ENCODE measurements at places on chromosomes 5 and 9.

DNA sequence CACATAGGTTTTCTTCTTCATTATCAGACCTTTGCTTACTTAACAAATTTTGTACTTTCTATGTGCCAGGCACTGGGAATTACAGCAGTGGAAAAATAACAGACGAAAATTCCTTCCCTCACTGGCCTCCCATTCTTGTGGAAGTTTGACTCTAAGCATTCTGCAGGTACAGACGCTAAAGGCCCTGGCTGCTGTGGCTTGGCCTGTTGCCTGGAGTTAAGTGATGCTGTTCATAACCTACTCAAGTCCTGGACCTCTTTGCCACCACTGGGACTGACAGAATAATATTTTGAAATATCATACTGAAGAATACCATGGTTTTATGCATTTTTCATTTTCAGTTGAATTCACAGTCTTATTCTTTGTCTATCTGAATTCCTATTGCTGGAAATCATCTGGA lies 97.3 kb upstream of the SPATA31C2 start:
- no peak for DNase-seq

DNA sequence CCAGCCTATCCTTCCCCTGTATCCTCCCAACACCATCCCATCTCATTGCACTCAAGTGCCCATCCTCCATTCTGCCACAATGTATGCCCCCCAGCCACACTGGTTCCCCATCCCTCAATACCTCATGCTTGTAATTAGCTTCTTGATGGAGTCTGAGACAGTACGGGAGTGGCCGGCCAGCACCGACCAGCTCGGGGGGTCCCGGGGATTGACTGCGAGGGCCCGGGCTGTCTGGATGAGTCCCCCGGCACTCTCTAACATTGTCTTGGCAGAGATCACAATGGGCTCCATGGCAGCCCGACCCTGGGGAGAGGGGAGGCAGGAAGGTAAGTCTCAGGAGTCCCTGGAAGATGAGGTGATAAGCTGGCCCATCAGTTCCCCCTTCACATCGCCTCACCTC lies 17.2 kb upstream of the TPM2 start:
- DNase-seq, result no peak

- DNase-seq, result no peak
Observed at GRCh38 chr5:149177911-149178565, 36.7 kb downstream of the ABLIM3 start.

DNA sequence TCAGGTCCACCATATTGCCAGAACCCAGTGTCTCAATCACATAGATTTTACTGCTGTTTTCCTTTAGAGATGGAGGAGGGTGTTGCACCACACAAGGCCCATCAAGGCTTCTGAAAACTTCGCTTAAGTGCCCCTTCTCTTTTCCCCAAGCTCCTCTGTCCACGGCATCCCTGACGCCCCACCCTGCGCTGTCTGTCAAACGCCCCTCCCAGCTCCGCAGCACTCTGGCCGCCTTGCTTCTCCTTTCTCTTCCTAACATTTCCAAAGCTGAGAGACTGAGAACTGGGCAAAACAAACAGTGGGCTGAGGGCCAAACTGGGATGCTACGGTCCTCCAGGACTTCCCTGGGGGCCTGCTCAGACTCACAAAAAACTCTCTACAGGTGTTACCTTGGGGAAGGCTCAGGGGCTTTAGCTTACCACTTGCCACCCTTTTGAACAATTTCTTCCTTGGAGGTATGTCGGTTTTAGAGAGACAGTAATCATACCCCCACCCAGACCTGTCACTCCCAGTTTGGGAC lies 28.3 kb upstream of the ERGIC1 start:
- no peak for DNase-seq

- DNase-seq, result peak; percentile 58
Observed at GRCh38 chr5:142548739-142549275, 137.1 kb downstream of the FGF1 start.

- no peak for DNase-seq
Observed at GRCh38 chr9:120562861-120563443, 17.0 kb downstream of the CDK5RAP2 start.

DNA sequence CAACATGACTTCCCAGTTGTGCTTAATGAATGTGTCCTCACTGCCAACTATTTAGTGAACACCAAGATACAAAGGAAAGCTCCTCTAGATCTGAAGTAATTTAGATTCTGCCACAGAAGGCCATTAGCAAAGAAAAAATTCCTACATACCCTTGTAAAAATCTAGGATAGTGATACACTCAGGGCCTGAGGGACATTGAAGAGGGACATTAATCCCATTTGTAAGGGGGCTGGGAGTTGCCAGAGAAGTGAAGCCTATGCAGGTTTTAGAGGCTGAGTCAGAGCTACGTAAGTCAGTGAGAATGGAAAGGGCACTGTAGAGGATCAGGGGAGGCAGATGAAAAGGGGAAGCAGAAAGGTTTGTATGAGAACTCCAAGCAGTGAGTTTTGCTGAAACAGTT lies 286.9 kb upstream of the TARS1 start:
- no peak for DNase-seq

DNA sequence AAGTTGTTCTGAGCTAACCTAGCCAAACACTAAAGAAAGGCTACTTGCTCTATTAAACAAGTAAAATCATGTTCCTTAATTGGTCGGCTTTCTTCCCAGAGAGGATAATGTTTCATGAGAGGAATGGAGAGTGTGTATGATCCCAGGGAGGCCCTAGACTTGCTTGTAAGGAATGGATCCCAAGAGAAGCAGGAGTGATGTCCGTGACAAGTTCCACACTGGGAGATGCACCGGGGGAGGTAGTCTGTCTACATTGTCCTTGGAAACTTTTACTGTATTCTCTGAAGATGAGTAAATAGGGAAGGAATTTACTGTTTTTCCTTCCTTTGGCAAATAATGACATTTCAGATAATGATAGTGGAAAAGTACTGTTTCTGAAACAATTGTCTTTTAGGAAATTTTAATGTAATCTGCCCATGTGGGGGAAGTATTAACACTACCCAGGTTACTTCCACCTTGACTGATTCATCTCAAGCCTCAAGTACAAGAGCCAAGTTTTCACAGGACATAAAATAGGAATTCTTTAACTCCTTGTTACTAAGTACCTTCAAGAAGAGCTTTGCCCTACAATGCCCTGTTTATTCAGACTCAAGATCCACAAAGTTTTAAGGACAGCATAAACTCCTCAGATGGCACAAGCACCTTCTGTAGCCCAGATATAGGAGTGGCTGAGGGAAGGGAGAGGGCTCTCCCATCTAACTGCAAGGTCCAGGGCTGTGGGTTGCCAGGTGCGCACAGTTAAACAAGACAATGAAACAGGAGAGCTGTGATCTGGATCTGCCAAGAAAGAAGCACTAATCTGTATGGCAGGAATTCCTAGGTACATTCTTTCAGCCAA lies 152.1 kb downstream of the GNA14 start:
- no peak for DNase-seq

DNA sequence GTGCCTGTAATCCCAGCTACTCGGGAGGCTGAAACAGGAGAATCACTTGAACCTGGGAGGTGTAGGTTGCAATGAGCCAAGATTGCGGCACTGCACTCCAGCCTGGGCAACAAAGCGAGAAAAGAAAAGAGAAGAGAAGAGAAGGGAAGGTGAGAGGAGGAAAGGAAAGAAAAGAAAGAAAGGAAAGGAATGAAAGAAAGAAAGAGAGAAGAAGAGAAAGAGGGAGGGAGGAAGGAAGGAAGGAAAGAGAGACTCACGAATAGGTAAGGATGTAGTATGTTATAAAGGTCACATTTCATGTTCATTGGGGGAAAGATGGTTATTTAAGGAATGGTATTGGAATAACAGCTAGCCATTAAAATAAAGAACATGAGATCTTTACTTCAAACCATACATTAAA lies 10.4 kb upstream of the ANP32B start:
- DNase-seq, result no peak

- DNase-seq, result no peak
Observed at GRCh38 chr5:179148703-179149170, 88.6 kb downstream of the ZNF354C start.

- no peak for DNase-seq
Observed at GRCh38 chr9:70802758-70803436, 318.5 kb downstream of the TRPM3 start.

DNA sequence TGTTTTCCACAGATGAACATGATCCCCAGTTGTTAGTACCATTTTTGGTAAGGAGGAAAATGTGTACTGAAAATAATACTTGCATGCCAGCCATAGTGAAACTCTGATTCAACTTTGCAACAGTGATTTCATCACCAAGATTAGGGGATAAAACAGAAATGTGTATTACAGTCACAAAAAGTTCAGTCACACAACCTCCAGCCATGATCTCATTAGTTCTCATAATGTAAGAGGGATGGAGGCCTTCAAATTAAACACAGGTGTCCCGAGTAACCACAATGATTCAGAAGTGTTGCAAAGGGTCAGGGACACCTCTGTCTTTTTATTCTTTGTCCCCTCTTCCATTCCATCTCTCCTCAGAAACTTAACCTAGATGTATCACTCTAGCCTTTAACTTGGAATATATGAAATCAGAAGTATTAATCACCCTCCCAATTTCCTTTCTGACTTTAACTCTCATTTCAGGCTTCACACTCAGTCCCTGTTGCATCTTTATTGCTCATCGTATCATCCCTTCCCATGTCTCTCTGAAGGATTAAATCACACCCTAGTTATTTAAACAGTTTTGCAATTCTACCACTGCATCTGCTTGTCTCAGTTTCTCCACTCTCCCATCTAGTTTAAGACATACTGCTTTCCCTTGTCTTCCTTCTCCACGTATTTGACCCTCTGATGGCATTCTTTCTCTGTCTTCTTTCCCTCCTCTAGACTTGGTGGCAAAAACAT lies 291.2 kb downstream of the ADAMTS6 start:
- DNase-seq, result no peak

GRCh38 chr5:143248822-143249579 lies 154.5 kb downstream of the NR3C1 start:
- DNase-seq, result no peak

GRCh38 chr5:56422076-56422762 lies 189.1 kb upstream of the ANKRD55 start:
- DNase-seq, result no peak

GRCh38 chr5:92885950-92886349 lies 695.1 kb downstream of the NR2F1-AS1 start:
- DNase-seq, result no peak
